ENCODE measurements at places on chromosomes 11 and 22.

DNA sequence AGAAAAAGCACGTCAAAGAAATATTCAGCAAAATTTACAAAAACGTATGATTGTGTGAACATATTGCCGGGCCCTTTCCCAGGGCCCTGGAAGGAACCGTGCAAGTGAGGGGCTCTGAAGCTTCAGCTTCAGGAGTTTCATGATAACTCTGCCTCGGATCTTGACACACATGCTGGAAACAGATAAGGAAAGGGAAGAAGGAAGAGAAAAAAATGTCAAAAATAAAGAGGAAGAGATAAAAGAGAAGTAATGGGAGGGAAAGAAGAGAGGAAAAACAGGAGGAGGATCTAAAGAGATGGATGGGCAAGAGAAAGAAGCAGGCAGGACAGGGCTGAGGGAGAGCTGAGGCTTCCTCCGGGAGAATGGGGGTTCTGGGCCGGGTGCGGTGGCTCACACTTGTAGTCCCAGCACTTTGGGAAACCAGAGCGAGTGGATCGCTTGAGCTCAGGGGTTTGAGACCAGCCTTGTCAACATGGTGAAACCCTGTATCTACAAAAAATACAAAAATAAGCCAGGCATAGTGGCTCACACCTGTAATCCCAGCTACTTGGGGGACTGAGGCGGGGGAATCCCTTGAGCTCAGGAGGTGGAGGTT, 2.7 kb upstream of the TMPRSS4 start:
- no peak for DNase-seq

- DNase-seq, result no peak
These were observed 31.2 kb downstream of the PDE2A start for GRCh38 chr11:72642884-72643522.

DNA sequence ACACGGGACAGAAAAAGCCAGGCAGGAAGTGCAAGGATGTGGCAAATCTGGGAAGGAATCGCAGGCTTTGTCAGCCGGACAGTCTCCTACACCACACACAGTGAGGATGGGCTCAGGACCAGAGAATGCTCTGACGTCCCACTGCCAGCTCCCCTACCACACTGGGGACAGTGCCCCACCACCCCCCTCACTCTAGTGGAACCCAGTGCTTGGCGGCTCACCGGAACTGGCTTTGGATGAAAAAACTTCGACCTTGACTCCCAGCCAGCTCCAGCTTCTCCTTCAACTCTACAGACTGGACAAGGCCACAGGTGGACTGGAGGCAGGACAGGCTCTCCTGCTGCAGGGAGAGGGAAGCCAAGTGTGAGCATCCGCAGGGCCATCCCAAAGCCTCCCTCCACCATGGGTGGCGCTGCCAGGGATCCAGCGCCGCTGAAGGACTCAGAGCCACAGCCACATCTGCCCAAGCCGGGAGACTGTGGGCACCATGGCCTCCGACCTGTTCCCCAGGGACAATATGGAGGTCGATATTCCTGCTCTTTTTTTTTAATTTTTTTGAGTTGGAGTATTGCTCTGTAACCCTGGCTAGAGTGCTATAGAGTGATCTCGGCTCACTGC, 24.0 kb downstream of the SERHL2 start:
- DNase-seq, result no peak

- DNase-seq, result no peak
These were observed 13.5 kb upstream of the ADORA2A start for GRCh38 chr22:24413736-24414385.

DNA sequence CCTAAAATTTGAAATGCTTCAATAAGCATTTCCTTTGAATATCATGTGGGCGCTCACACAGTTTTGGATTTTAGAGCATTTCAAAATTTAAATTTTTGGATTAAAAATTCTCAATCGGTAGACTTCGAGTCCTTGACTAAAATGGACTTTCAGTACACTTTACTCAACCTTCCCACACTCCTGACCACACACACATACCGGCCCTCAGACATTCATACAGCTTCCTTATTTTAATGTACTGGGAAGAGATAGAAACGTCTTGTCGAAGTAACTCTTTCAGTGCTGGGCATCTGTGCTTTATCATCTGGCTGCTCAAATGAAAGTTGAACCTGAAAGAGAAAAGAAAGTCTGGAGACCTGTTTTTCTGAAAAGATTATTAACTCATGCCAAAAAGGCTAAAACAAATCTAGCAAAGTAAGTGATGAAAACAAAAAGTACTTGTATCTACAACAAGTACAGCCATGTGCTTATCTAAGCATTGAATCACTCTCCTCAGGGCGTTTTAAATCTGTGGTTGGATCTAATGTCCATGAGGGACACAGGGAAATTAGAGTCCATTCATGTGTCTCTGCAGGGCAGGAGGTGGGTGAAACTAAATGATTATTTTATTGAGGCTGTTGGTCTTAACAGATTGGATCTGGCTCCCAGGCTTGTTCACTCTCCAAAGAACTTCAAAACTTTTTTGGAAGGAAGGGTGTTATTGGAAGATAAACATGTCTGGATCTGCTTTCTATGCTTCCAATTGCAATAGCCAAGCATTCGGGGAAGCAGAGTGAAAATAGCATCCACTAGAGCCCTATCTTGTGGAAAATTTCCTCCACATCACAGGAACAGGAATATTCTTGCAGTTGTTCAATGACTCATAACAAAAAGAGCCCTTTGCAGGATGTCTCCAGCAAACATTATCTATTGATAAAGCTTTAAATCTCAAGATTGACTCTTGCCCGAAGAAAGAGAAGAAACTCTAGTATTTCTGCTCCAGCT, 47.0 kb downstream of the CARD18 start:
- DNase-seq, result no peak

DNA sequence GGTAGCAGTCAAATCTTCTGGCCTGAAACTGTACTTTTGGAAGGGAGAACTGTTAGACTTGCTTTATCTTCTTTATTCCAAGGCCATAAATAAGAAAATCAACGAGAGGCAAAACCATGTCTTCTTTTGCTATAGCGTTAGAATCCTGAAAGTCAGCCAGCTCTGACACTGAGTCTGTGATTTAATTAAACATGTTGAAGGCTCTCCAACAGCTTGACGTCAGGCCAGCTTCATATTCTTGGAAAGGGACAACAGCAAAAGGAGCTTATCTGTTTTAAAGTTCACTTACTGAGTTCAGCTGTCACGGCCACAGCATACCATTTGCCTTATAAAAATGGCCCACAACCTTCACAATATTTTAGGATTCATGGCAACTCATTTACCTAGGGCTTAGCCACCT, 131.0 kb upstream of the LDLRAD3 start:
- no peak for DNase-seq

DNA sequence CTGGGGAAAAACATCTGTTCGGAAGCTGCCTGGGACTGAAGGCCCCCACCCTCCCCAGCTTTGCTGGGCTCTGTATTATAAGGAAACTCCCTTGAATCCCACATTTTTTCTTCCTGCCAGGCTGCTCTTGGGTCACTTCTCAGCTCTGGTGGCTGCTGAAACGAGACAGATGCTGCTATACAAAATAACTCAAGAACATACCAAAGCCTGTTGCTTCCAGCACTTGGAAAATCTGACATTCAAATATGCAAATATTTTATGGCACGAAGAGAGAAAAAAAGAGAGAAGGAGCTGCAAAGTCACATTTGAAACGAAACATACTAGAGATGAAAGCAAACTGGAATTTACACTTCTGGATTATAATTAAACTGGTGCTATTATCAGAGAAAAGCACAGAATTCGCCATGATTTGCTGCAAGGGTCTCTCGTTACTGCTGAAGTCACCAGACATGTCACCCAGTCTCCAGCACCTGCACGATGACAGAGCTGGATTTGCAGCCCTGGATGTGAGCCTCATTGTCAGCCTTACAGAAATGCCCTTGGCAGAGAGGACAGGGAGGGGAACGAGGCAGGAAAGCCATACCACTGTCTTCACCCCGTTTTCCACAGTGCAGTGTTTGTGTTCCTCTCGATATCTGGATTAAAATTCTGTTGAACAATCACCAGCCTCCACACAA, 47.9 kb upstream of the IGSF9B start:
- DNase-seq, result no peak

DNA sequence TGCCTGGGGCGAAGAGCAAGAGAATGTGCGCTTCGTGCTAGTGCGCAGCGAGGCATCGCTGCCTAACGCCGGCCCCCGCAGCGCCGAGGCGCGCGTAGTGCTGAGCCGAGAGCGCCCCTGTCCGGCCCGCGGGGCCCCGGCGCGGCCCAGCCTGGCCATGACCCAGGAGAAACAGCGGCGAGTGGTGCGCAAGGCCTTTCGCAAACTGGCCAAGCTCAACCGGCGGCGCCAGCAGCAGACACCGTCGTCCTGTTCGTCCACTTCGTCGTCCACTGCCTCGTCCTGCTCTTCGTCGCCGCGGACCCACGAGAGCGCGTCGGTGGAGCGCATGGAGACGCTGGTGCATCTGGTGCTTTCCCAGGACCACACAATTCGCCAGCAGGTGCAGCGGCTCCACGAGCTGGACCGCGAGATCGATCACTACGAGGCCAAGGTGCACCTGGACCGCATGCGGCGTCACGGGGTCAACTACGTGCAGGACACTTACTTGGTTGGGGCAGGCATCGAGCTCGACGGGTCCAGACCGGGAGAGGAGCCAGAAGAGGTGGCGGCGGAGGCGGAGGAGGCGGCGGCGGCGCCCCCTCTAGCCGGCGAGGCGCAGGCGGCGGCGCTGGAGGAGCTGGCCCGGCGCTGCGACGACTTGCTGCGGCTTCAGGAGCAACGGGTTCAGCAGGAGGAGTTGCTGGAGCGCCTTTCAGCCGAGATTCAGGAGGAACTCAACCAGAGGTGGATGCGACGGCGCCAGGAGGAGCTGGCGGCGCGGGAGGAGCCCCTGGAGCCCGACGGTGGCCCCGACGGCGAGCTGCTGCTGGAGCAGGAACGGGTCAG, 1.0 kb downstream of the RASSF10 start:
- no peak for DNase-seq

GRCh38 chr11:12829131-12829530, 154.9 kb downstream of the TEAD1 start:
- no peak for DNase-seq

- no peak for DNase-seq
These were observed 190.2 kb downstream of the SHANK2 start for GRCh38 chr11:71062199-71062598.

GRCh38 chr11:18308242-18308641, 13.7 kb downstream of the HPS5 start:
- DNase-seq, result no peak

DNA sequence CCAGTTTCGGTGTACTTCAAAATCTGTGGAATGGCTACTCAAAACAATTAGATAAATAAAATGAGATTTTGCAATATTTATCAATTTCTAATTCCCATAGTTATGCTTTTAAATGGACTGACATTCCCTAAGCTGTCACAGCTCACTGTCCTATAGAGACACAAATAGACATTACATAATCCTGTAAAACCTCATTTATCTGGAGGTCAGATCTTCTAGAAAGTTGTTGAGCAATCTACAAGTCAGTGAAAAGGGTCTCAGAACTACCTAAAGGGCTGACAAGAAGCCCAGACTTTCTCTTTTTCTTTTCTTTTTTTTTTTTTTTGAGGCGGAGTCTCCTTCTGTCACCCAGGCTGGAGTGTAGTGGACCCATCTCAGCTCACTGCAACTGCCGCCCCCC, 12.0 kb downstream of the ALG8 start:
- no peak for DNase-seq

DNA sequence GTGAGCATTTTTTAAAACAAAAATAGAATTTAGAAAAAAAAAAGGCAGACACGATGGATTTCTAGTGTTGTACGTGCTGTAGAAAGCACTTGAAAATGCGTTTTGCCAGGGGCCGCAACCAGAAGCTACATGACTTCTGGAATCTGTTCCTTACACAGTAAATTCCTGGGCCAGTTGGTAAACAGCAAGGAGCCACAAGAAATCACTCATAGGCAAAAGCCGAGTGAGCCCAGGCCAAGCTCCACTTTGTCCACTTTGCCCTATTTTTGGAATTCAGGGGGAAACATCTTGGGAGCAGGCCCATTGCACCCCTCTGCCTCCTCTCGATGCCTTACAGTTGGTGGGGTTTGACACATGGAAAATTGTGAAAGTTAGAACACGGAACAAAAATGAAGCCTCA, 4.1 kb upstream of the CELSR1 start:
- no peak for DNase-seq

GRCh38 chr22:31947296-31947695, 3.0 kb downstream of the YWHAH start:
- no peak for DNase-seq

GRCh38 chr11:114912826-114913225, 234.5 kb downstream of the NXPE2 start:
- no peak for DNase-seq

Data from NCI-H187 (cell line).